NCI-H345 (cell line): ENCODE measurements at places on chromosomes 11 and 22.

GRCh38 chr22:37911697-37912096 lies 5.6 kb downstream of the MICALL1 start:
- no peak for DNase-seq

- no peak for DNase-seq
These were observed 125.8 kb downstream of the DCDC1 start for GRCh38 chr11:31243706-31244105.

GRCh38 chr11:69894181-69894611 lies 75.0 kb upstream of the FGF3 start:
- DNase-seq = no peak

GRCh38 chr11:61828629-61829407 lies 718 bp downstream of the FADS2 start:
- DNase-seq = peak; percentile 53

GRCh38 chr11:34915136-34916014 lies 804 bp downstream of the APIP start:
- peak; percentile 56 for DNase-seq

- DNase-seq = no peak
These were observed 182.8 kb downstream of the WNT11 start for GRCh38 chr11:76023236-76024068.

DNA sequence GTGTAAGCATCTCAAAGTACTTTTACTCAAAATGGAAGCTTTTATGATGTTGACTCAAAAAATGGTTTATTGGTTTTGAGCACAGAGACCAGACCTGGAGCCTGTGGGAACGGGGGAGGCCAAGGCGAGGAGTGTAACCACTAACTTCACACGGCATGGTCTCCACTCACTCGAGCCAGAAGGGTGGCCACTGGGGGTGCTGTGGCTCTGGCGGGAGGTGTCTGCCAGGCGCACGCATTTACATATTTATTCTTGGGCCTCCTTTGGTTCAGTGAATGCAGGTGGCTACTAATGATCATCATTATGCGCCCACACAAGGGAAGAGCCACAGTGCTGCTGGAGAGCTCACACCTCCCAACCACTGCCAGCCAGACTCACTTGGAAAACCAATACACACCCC lies 64.6 kb downstream of the FLRT1 start:
- DNase-seq = peak; percentile 65

DNA sequence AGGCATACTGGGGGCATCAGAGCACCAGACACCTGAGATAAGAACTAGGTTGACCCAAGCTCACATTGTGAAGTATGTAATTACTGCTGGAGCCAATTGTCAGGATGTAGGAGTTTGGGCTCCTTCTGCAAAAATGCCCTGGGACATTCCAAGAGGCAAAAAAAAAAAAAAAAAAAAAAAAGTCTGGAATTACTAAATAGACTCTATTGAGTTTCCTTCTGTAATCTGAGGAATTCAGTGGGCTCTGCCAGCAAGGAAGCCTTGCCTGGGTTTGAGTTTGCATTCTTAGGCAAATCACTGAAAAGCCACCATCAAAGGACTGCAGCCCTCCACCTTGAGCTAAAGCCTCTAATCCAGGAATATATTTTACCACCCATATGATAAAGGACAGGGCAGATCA lies 8.0 kb upstream of the CAVIN3 start:
- no peak for DNase-seq

DNA sequence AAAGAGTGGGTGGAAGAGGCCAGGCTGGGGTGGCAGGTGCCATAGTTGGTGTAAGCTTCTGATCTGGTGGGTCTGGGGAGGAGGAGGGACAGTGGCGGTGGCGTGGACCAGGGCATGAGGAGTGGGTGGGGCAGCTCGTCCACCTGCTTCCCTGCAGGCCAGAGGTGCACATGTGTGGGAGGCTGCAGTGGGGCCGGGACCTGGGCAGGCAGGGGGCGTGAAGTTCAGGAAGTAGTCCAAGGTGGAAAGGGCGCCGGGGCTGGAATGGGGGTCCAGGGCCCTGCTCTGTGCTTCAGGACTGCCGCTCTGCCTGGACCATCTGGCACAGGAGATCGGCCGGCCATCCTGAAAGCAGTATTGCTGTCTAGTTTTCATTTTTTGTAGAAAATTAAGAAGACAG lies 15.9 kb downstream of the RIBC2 start:
- DNase-seq = no peak

DNA sequence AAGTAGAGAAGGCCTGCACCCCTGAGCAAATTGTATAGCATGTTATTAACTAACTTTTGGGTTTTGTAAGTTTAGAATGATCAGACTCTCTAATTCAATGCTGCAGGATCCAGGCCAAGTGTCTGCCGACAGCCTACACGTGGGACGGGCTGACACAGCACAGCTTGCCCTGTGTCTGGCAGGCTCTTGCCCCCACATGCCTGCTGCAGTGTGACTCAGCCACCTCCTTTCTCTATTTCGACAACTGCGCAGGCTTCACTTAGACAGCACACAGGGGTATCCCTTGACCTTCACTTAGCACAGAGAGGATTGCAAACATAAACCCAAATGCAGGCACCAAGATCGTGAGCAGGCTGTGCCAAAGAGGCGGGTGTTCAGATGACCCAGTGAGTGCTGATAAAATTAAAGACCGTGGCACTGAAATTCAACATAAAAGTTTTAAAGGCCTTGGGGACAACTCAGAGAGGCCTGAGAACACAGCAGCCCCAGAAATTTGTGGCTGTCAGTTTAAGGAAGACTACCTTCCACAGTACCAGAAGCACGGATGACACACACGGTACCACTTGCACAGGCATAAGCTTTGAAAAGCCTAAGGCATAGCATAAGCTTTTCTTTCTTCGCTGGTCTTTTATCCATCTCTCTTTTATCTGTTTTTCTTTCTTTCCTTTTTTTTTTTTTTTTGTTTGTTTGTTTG lies 37.8 kb downstream of the SCN3B start:
- no peak for DNase-seq

GRCh38 chr11:94511932-94512781 lies at the start of gene C11orf97:
TSS of gene C11orf97 (plus strand) at chr11:94512461. CDS start at chr11:94512529, 68 bp downstream.
- peak; percentile 66 for DNase-seq

DNA sequence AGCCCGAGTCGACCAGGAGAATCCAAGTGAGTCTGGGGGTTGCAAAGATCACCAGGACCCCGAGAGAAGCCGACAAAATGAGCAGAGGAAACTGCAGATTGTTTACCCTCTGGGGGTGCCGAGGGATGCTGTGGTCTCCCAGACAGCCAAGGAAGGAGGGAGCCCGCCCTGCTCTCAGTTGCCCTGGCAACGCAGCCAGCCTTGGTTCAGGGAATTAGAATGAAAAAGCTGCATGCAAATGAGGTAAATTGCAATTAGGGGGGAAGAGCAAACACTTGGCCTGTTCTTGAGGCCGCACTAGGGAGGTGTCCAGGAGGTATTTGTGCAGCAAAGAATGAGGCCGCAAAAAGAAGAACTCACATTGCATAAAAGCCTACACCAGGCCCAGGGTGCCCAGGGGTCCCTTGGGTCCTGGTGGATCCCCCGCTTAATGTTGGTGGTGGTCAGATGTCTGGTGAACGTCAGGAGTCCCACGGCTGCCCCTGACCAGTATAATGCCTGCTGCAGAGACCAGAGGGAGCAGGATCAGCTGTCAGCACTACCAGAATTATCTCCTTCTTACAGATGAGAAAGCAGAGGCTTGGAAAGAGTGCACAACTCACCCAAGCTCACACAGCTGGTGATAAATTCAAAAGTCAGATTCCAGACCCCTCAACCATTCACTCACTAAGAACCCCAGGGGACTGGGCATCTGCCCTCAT lies 40.3 kb upstream of the ATXN10 start:
- no peak for DNase-seq

DNA sequence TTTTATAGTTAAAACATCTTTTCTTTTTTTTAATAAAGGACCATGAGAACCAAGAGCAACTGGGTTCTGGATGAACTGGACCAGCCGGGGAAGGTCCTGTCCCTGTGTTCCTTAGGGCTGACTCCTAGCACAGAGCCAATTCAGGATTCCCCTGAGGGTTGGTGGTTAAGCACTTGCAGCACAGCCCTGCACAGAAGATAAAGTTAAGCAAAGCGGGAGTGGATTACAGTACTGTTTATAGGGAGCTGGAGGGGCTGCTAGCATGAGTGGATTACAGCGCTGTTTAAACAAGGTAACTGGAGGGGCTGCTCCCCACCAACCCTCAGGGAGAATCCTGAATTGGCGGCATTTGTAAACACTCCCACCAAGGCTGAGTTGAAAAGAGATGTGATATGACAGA lies 90.6 kb downstream of the CELSR1 start:
- DNase-seq = peak; percentile 24

DNA sequence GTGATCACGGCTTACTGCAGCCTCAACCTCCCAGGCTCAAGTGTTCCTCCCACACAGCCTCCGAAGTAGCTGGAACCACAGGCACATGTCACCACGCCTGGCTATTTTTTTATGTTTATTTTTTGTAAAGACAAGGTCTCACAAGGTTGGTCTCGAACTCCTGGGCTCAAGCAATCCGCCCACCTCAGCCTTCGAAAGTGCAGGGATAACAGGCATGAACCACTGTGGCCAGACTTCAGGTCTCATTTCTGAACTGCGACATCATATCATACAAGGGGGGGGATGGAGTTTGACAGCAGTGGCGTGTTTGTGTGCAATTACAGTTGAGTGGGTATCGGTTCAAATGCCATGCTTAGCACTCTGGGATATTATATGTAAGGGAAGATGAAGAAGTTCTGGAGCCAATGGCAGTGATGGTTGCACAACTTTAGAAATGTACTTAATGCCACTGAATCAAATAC lies 6.9 kb downstream of the NAALADL1 start:
- DNase-seq = no peak

- DNase-seq = no peak
These were observed 15.2 kb upstream of the EI24 start for GRCh38 chr11:125554038-125554437.

GRCh38 chr11:115578275-115578674 lies 74.1 kb upstream of the CADM1 start:
- no peak for DNase-seq

DNA sequence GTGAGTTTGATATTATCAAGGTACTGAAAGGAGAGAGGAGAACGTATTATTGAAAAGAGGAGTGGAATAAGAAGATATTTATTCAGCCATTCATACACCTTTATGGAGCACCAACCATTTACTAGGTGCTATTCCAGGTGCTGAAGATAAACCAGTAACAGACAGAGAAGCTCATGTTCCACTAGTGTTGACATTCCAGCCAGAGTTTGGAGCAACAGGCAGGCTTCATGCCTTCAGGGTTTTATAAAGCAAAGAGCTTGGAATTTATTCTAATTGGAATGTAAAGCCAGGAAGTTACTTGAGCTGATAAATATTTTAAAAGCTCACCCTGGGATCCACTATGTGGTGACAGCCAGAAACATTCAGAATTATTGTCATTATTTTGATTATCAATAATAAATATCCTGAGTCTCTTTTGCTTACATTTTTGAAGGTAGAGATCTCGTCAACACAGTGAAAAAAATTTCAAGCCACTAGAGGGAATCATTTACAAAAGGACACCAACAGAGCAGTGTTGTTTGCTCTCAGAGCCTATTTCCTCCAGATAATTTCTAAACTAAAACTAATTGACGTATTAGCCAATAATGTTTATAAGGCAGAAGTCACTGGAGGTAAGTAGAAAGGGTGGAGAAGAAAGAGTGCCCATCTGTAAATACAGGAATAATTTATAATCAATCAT lies 172.0 kb downstream of the KCNA4 start:
- no peak for DNase-seq

- DNase-seq = no peak
These were observed 6.1 kb downstream of the MRPL17 start for GRCh38 chr11:6677018-6677417.

DNA sequence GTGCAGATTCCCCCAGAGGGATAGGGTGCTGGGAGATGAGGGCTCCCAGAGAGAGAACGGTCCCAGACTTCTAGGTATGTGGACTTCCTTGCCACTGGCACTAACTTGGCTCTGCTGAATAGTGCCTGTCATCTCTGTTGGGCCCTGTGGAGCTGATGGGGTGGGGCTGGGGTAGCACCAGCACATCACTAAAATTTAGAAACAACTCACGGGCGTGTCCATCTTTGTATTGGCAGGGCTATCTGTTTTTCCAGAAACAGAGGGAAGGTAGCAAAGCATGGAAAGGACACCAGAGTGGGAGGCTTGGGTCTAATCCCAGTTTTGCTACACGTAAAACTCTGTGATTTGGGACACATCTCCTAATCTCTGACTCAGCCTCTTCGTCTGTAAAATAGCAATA lies 25.8 kb downstream of the SWAP70 start:
- no peak for DNase-seq

- DNase-seq = no peak
These were observed 47.7 kb upstream of the HTATIP2 start for GRCh38 chr11:20315800-20316199.

DNA sequence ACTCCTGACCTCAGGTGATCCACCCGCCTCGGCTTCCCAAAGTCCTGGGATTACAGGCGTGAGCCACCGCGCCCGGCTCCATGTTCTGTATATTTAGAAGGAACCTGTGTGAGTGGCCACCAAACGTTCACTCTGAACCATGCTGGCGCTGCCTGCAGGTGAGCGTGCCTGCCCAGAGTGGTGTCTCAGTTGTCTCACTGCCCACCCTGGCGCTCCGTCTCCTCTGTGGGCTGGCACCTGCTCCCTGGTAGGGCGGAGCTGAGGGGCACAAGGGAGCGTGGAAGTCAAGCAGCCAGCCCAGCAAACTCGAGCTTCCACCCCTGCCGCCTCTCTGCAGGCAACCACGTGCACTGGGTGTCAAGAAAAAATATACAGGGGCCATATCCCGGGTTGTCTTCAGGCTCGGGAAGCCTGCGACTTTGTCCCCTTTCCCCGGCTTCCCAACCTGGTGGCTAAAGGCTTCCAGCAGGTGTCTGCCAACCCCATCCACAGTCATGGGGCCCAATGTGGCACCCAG lies 16.7 kb downstream of the TXN2 start:
- no peak for DNase-seq

GRCh38 chr11:118896472-118896913 lies 12.8 kb downstream of the CXCR5 start:
- no peak for DNase-seq

GRCh38 chr11:76794371-76795289 lies 11.5 kb downstream of the TSKU start:
- DNase-seq = no peak

GRCh38 chr22:47102081-47102480 lies 339.6 kb downstream of the TBC1D22A start:
- DNase-seq = no peak

GRCh38 chr22:27194096-27194748 lies 536.8 kb downstream of the MIAT start:
- no peak for DNase-seq

- DNase-seq = no peak
These were observed 377.2 kb downstream of the CTTN start for GRCh38 chr11:70775386-70776075.

- no peak for DNase-seq
These were observed 116.2 kb downstream of the KIF18A start for GRCh38 chr11:27991736-27992135.

- no peak for DNase-seq
These were observed 74.1 kb downstream of the COMMD9 start for GRCh38 chr11:36214976-36215692.

DNA sequence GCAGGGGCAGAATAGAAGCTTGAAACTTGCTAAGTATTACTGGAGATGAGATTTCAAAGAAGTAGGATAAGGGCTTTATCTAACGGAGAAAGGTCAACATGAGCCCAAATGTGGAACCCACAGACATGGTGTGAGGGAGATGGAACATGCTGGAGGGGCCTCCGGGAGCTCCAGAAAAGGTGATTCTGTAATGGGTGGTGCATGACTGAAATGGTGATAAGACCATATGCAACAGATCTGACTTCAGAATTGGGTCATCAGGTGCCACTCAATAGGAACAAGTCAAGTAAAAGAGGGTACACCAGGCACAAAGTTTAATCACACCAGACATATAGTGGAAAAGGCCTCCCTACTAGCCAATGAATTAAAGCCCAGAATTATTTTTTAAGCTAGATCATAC lies 7.9 kb upstream of the CEP295 start:
- no peak for DNase-seq

- DNase-seq = no peak
These were observed 12.0 kb downstream of the FRMD8 start for GRCh38 chr11:65398362-65398910.
